Large intestine (tissue), 12 donors: ENCODE measurements at places on chromosomes 11 and 22. TPM values are rescaled to one million over a fixed set of nuclear protein-coding genes. Genes with fewer than 3 reads are reported as not detected.
A peak's percentile ranks its signal among the peaks of the same experiment; 100 is the strongest.

The C11orf71 gene
- 11.5 TPM for polyA plus RNA-seq

The MMP27 gene
- 0.24 TPM for polyA plus RNA-seq

The KRTAP5-11 gene
- polyA plus RNA-seq, result 0.19 TPM

The CREB3L1 gene
- 40.6 TPM for polyA plus RNA-seq

The SLC43A3 gene
- 13.4 TPM for polyA plus RNA-seq

The VSIG2 gene
- 5.0 TPM for polyA plus RNA-seq

The FAM227A gene
- 1.4 TPM for polyA plus RNA-seq

The WNT7B gene
- 0.33 TPM for polyA plus RNA-seq

The NPTXR gene
- 9.8 TPM for polyA plus RNA-seq

- H3K36me3 ChIP-seq, result peaks cover 53% of the 10 kb centered on the region
- H3K27me3 ChIP-seq, result no peaks in the 10 kb centered on the region
- no peak for DNase-seq
- peaks cover 15% of the 10 kb centered on the region for H3K4me1 ChIP-seq
- H3K4me3 ChIP-seq, result no peak overlapping the region
- no peak overlapping the region for H3K27ac ChIP-seq
These were observed 52.3 kb downstream of the ST14 start for GRCh38 chr11:130211781-130212401.

DNA sequence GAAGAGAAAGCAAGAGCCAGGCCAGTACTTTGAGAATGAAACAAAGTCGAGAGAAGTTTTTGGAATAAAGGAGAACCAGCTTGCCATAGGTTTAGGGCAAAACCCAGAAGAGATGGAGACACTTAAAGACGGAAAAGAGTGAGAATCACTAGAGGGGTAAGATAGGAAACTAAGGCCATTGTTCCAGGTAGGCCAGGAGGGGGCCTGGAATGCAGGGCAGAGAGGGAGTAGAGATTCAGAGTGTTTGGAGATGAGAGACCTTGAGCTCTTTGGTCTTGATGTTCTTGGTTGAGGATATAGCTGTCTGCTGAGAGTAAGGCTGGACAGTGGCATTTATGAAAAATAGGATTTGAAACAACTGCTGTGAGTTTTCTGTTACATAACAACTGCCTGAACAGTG, 263.3 kb upstream of the POU2AF2 start:
- DNase-seq, result no peak
- no peaks in the 10 kb centered on the region for H3K4me1 ChIP-seq
- H3K27me3 ChIP-seq, result no peaks in the 10 kb centered on the region
- H3K36me3 ChIP-seq, result no peaks in the 10 kb centered on the region
- H3K27ac ChIP-seq, result no peak overlapping the region

DNA sequence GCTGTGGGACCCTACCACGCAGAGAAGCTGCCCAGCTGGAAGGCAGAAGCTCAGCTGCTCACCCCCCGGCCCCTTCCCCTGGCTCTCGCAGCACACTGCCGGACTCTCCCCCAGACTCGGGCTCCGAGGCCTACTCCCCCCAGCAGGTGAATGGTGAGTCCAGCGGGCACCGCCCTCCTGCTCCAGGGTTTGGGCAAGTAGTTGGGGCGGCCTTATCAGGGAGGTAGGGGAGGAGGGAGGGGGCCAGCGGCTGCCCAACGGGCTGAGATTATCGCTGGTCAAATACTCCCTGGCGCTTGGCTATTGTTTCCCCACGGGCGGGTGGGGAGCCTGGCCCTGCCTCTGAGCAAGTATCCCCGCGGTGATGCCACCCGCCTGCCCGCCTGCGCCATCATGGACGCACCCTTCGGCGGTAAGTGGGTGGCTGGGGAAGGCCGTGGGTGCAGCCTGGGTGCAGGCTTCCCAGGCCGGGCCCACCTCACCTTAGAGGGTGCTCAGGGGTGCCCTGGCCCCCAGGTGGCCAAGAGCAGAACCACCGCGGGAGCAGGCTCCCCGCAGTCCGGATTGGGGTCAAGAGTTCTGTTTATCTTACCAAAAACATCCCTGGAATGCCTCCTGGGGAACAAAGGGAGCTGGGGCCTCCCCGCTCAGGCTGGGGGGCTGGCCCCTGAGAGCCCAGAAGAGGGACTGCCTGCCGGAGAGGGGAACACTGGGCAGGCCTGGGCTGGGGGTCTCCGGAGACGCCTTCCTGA, 16.9 kb downstream of the MYRF start:
- H3K27me3 ChIP-seq, result no peaks in the 10 kb centered on the region
- H3K27ac ChIP-seq, result peak overlapping the region; percentile 9
- H3K36me3 ChIP-seq, result peaks cover 17% of the 10 kb centered on the region
- peaks cover 44% of the 10 kb centered on the region for H3K4me1 ChIP-seq
- no peak overlapping the region for H3K4me3 ChIP-seq

GRCh38 chr11:59944720-59945119, 6.5 kb downstream of the OOSP1 start:
- no peaks in the 10 kb centered on the region for H3K27me3 ChIP-seq
- no peaks in the 10 kb centered on the region for H3K36me3 ChIP-seq
- H3K4me3 ChIP-seq, result no peak overlapping the region
- no peak for DNase-seq
- H3K4me1 ChIP-seq, result no peaks in the 10 kb centered on the region
- H3K27ac ChIP-seq, result no peak overlapping the region

DNA sequence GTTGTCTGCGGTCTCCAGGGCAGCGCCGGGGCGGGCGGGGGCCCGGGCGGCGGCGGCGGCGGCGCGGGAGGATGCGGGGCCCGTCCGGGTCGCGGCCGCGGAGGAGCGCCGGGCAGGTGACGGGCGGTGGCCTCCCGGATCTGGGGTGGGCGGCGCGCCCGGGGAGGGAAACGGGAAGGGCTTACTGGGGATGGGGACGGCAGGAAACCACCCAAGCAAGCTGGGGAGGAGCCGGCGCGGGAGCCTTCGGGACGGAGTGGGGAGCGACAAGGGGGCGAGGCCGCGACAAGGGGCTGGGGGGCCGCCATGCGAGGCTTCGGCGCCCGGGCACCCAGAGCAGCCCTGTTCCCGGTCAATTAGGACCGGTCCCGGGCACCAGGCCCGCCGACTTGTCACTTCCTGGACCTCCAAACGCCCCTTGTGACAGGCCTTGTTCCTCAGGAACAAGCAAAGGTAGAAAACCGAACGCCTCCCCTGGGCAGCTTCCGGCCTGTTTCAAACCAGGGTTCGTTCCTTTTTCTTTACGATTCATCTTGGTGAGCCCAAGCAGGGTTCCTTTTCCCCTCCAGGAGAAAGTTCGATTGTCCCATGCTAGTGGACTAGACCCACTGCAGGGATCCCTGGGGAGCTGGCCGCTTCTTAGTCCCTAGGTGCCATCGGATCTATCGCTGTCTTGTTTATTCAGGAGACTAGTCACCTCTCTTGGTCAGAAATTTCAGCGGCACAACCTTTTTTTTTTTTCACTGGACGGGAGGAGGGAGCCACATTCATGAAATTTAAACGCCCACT, 492 bp downstream of the JHY start:
- peak; percentile 22 for DNase-seq
- H3K4me3 ChIP-seq, result peak overlapping the region; percentile 68

DNA sequence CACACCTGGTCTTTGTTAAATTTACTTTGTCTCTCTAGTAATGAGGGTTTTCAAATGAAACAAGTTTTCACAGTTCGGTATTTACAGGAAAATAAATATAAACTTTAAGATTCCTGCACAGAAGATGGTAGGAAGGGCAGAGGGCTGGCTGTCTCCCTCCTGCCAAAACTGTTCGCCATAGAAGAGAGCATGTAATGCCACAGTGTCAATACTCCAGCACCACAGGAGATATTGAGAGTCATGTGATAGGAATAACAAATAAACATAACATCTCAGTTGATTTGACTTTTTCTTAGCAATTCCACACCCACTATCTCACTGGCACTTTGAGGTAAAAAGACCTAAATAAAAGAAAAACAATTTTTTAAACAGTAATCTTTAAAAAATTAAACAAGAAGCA, 100.9 kb downstream of the MRTFA start:
- H3K4me3 ChIP-seq, result no peak overlapping the region
- no peak overlapping the region for H3K27ac ChIP-seq
- no peaks in the 10 kb centered on the region for H3K27me3 ChIP-seq
- DNase-seq, result no peak

- DNase-seq, result no peak
- no peaks in the 10 kb centered on the region for H3K36me3 ChIP-seq
- H3K27ac ChIP-seq, result peak overlapping the region; percentile 100
- H3K27me3 ChIP-seq, result no peaks in the 10 kb centered on the region
- H3K4me3 ChIP-seq, result peak overlapping the region; percentile 19
These were observed 3.2 kb upstream of the NEAT1 start for GRCh38 chr11:65419460-65419771.

GRCh38 chr11:128494418-128495332, 92.7 kb downstream of the ETS1 start:
- H3K36me3 ChIP-seq, result peaks cover 3% of the 10 kb centered on the region
- DNase-seq, result no peak
- no peak overlapping the region for H3K27ac ChIP-seq
- H3K4me1 ChIP-seq, result no peaks in the 10 kb centered on the region
- peaks cover 3% of the 10 kb centered on the region for H3K27me3 ChIP-seq
- H3K4me3 ChIP-seq, result no peak overlapping the region

DNA sequence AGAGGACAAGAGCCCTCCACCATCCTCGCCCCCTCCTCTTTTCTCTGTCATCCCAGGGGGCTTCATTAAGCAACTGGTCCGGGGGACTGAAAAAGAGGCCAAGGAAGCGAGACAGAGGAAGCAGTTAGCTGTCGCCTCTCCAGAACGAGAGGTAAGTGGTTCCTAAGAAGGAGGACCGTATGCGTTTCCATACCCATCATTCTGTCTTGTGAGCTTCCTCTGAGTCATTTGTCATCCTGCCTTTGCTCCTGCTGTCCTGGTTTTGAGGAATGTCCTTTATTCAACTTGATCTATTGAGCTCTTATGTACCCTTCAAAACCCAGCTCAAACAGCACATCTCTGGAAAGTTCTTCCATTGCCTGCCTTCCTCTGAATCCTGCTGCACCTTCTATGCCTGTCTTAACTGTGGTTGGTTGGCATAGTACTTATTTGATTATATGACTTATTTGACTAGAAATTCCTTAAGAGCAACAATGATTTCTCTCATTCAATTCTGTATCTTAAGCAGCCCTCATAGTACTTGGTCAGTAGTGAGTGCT, 21.3 kb downstream of the MYO18B start:
- H3K4me1 ChIP-seq, result no peaks in the 10 kb centered on the region
- H3K27ac ChIP-seq, result no peak overlapping the region
- no peaks in the 10 kb centered on the region for H3K36me3 ChIP-seq
- H3K4me3 ChIP-seq, result no peak overlapping the region

DNA sequence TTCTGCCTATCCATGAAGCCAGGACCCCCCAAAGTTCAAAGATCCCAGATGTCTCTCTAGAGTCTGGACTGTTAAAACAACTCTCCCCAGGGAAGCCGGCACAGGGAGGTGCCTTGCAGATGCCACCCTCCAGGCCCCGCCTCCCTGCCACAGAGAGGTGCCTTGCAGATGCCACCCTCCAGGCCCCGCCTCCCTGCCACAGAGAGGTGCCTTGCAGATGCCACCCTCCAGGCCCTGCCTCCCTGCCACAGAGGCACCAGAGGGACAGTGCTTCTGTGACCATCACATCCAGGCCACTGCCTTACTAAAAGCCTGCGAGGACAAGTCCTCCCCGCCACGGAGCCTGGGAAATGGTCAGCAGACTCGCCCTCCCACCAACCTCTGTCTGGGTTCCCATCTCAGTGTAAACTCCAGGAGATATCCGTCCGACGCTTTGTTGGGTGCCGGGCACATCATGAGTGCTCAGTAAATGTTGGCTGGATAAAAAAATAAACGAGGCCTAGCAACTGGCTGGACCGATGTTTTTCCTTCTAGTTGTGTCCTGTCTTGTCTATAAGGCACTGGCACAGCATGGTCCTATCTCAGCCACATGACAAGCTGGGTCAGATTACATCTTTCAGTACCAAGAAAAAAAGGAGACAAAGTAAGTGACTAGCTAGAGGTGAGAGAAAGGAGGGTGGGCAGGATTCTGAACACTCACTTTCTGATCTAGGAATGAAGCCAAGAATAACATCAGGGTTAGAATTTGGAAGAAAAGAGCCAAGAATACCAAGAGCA, 91.2 kb upstream of the CSNK2A3 start:
- no peak overlapping the region for H3K27ac ChIP-seq
- H3K4me3 ChIP-seq, result no peak overlapping the region
- H3K4me1 ChIP-seq, result peaks cover 15% of the 10 kb centered on the region
- no peak for DNase-seq
- peaks cover under 1% of the 10 kb centered on the region for H3K27me3 ChIP-seq
- H3K36me3 ChIP-seq, result no peaks in the 10 kb centered on the region

- H3K27ac ChIP-seq, result no peak overlapping the region
- no peaks in the 10 kb centered on the region for H3K36me3 ChIP-seq
These were observed 262.5 kb downstream of the DCDC1 start for GRCh38 chr11:31106968-31107576.

DNA sequence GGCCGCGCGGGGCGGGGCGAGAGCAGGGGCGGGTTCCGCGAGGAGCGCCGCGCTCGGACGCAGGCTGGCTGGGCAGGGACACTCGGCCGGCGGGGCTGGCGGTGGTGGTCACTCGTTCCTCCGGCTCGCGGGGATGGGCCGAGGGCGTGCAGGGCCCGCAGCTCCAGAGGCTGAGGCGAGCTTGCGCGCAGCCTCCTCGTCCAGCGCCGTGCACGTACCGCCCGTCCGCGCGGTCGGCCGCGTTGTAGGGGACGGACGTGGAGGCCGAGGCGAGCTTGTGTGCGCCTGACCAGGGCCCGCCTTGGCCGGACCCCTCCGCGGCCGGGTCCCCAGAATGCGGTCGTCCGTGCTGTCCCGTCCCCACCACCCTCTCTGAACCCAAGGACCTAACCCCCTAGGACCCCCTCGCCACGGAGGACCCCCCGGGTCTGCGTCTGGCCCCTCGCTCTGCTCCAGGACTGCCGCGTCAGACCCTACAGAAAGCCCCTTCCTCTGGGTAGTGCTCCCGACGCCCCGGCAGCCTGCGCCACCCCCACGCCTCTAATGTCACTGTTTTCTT, 569 bp upstream of the YPEL1 start:
- no peaks in the 10 kb centered on the region for H3K36me3 ChIP-seq
- peaks cover 25% of the 10 kb centered on the region for H3K27me3 ChIP-seq
- no peak overlapping the region for H3K27ac ChIP-seq
- DNase-seq, result no peak
- H3K4me3 ChIP-seq, result peak overlapping the region; percentile 16
- H3K4me1 ChIP-seq, result peaks cover 9% of the 10 kb centered on the region

DNA sequence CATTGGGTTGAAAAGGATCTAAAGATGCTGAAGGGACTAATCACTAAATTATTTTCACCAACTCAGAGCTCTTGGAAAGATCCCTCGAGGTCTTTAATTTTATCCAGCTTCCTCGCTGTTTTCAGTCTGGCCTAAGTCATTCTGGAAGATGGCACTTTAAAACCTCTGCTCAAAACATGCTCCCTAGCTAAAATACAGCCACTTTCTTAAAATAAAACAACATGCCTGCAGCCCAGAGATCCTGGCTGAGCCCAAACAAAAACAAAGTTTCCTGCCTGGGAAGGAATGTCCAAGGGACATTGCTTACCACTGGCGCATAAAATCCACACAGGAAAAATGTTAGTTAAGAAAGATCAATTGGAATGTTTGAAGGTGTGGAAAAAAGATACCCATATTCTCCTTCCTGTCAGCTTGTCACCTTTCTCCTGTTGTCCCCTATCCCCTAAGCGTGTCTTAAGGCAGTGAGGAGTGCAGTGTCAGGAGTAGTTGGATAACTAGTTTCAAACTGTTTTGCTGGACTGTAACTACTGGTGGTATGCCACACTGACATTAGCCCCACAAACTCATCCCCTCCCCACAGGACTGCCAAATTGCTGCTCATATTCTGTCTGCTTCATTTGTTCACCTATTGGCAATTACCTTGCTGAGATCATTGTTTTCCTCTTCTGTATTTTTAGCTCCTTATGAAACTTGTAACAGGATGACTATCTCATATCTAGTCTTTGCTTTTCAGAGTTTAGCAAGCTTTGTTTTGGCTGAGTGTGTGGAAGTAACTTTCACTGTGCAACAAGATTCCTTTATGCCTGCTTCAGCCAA, 108.3 kb upstream of the SESN3 start:
- no peak for DNase-seq
- H3K4me1 ChIP-seq, result peaks cover 24% of the 10 kb centered on the region
- no peak overlapping the region for H3K4me3 ChIP-seq
- H3K36me3 ChIP-seq, result no peaks in the 10 kb centered on the region
- H3K27me3 ChIP-seq, result no peaks in the 10 kb centered on the region
- H3K27ac ChIP-seq, result peak overlapping the region; percentile 67
